GM04504 (cell line): ENCODE measurements at places on chromosomes 7 and 10.

DNA sequence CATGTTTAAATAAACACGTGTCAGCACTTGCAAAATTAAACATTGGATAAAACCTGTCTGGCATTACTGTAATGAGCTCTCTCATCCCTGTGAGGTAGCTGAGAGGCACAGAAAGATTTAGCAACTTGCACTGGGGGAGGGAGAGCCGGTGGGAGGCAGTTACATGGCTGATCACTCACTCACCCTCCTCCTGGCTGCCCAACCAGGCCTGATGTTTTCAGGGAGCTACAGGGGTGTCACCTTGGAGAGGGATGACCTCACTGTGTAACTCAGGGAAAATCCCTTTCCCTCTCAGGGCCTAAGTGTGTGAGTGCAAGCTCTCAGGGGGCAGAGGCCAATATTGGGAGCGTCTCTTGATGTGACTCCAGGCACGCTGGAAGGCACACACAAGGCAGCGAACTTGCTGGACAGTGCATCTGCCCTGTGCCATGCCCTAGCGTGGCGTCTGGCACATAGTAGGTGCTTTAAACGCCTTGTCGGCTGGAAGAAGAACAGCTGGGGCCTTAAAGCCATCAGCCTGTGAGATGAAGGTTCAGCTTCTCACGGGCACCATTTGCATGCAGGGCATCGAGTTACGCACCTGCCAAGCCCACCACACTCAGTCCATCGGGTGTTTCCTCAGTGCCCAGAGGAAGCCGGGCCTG, 51.1 kb downstream of the ELFN1 start:
- DNase-seq = no peak

- DNase-seq = no peak
Observed at GRCh38 chr10:6819301-6819700, 239.2 kb upstream of the PRKCQ start.

GRCh38 chr10:26863351-26864076, 2.8 kb upstream of the ABI1 start:
- no peak for DNase-seq

DNA sequence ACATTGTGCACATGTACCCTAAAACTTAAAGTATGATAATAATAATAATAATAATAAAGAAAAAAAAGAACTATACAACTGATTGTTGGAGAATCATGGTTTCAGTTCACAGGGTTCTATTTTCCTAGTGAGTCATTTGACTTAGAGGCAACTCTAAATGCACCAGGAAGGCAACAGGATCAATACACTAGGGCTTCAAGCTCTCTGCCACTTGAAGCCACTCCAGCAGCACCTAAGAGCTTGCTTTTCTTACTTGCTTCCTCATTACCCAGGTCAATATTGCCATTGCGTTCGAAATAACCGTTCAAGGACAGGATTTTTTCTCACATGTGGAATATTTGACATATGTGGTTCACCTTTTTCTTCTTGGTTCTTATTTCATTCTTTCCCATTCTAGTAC, 189.7 kb downstream of the GRM3 start:
- DNase-seq = no peak

GRCh38 chr10:110860576-110861241, 11.0 kb upstream of the PDCD4 start:
- DNase-seq = no peak

DNA sequence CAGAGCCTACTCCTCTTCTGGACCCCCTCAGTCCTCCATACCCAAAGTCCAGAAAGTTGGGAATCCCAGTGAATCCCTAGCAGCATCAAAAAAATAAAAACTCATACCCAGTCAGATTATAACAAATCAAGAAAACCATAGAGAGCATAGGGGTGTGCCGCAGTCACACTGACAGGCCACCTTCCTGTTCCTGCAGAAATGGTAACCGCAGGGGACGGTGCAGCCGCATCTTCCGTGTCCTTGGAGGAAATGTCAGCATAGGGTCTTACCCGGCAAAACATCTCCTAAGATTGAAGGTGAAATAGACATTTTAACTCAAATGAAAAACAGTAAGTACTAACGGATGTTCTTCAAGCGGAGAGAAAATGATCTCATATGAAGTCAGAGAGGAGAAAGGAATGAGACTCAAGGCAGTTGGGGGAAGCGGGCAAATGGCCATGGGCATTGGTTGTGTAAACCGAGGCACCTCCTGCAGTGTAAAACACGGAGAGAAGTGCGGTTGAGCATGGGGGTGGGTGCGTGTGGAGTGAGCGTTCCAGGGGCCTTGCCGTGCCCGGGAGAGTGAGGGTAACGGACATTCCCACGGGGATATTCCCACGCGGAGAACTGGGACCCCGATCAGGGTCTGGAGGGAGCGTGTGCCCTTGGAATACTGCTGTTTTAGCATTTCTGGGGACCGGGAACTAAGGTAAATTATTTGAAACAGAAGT, 110.8 kb downstream of the NKX6-2 start:
- no peak for DNase-seq

GRCh38 chr10:116765648-116766081, 23.3 kb upstream of the HSPA12A start:
- DNase-seq = no peak

- DNase-seq = no peak
Observed at GRCh38 chr10:21473135-21473534, 52.3 kb downstream of the SKIDA1 start.

DNA sequence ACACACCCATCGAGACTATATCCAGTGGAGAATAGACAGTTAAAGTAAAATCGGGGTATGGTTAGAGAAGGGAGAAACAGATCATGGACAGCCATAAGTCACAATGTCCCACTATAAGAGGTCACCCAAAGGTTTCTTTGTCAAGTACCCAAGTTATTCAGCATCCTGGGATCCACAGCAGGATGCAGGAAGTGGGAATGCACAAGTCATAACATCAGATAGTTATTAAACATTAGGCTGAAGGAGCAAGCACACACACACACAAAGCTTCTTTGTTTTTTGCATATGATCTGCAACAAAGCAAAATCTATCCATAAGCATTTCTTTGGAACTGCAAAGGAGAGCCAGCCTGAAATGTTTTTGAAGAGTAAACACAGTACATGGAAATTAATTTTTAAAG, 111.6 kb downstream of the NOC3L start:
- no peak for DNase-seq
